ENCODE measurements at places on chromosomes 2 and 18.

GRCh38 chr18:58787536-58788149 is 77.0 kb upstream of the ZNF532 start:
- no peak for DNase-seq

- DNase-seq = peak; percentile 61
Observed at GRCh38 chr2:151106805-151107506, 154.7 kb downstream of the RBM43 start.

GRCh38 chr2:168912901-168913369 is 11.8 kb downstream of the G6PC2 start:
- no peak for DNase-seq

DNA sequence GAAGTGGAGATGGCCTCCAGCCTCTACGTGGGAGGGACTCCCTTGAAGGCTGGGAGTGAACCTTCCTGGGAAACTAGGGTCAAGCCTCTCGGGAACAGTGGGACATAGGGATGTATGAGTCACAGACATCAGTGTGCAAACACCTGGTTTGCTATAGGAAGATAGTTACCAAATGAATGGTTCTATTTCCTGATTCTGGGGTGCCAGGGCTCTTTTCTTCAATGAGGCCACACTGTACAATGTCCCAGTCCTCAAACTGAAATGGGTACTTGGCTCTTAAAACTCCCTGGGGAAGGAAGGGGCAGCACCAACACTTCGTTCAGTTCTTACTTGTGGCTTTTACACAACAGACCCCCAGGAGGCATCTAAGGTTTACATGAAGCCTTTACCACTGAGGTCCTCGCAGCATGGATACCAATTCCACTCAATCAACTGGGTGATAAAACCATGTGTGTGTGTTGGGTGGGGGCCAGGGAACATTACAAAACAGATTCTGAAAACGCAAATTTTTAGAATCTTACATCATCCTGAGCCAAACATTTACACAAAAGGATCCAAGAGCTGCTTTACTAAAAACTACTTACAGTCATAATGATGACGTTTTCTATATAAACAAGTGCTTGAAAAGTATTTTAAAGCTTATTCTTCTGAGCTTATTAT is 10.4 kb downstream of the ERFE start:
- DNase-seq = peak; percentile 80

GRCh38 chr2:11861044-11861443 is 114.6 kb downstream of the LPIN1 start:
- no peak for DNase-seq

DNA sequence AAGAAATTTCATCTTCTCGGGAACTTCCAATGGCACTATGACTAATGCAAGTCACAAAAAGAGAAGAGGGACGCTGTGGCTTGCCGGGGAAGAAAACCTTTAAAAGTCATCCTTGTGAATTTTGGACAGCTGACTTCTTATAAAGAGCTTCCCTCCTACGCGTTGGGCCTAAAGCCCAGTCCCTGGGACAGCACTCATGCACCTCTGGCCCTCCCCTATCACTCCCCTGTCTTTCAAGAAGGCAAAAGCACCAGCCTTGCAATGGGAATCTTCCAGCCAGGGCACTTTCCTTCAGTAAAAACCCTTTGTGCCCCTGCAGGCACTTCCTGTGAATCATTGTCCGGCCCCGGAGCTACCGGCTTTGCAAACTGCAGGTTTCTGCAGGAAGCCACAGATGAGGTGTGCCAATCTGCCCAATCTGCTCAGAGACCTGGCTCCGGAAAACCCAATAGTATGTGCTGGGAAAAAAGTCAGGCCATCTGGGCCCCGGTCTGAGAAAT is 7.1 kb downstream of the MREG start:
- DNase-seq = no peak

- DNase-seq = no peak
Observed at GRCh38 chr2:156380117-156380645, 47.7 kb upstream of the NR4A2 start.

DNA sequence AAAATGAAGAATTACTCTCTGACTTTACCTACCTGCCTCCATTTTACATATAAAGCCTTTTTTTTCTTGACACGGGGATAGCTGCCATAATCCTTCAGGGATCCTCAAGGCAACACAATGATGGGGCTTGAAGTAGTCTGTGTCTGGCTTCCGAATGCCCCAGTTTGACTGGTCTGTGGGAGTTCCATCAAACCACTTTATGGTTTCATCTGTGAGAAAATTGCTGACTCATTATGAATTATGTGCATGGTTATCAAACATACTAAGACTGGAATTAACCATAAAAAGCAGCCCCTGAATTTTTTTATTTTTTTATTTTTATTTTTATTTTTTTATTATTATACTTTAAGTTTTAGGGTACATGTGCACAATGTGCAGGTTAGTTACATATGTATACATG is 117.5 kb downstream of the PLA2R1 start:
- DNase-seq = no peak

DNA sequence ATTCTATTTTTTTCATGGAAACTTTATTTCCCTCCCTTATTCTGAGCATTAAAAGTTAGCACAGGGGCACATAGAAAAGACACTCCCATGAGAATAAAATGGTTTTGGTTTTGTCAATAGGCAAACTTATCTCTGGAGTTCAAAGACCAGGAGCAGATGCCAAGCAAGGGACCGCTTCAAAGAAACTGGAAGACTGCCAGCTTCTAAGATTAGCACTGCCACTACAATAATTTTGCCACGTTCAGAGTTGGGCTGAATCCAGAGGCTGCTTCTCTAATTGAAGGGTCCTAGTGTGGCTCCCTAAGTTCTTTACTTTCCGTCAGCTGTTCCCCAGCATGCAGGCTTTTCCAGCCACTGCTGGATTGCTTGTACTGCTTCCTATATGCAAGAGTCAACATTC is 681.0 kb upstream of the GCFC2 start:
- DNase-seq = no peak

- DNase-seq = no peak
Observed at GRCh38 chr2:192288295-192288694, 93.6 kb upstream of the TMEFF2 start.

DNA sequence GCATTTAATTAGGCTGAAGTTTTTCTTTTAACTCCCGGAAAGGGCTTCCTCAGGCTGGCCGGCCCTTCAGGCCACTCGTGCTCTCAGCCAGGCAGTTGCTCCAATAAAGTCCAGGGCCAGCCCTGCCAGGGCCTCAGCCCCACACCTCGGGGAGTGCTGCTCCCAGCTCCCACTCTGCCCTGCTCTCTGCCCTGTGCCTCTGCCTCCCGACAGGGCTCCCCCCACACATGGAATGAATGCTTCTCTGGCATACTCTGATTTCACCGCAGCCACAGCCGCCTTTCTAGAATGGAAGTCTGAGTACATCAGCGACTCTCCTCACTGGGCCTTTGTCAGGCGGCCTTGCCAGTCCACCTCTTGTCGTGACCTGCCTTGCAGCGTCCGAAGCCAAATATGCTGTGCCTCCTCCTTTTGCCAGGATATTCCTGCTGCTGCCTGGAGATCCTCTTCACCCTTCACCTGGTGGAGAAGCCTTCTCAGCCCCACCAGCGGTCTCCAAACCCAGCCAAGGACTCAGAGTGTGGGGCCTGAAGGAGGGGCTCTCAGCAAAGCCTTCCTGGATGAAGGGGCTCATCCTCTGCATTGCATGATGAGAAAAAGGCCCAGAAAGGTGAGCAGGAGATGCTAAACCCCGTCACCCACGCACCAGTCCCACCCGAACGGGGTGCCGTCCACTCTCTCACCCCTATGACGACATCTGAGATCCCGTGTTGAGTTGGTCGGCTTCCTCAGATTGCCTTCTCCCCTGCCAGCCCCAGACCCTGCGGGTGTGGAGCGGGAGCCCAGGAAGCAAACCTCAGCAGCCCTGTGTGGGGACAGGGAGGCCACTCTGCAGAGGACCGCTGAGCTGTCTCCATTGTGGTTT is 472.7 kb upstream of the HS6ST1 start:
- DNase-seq = no peak

DNA sequence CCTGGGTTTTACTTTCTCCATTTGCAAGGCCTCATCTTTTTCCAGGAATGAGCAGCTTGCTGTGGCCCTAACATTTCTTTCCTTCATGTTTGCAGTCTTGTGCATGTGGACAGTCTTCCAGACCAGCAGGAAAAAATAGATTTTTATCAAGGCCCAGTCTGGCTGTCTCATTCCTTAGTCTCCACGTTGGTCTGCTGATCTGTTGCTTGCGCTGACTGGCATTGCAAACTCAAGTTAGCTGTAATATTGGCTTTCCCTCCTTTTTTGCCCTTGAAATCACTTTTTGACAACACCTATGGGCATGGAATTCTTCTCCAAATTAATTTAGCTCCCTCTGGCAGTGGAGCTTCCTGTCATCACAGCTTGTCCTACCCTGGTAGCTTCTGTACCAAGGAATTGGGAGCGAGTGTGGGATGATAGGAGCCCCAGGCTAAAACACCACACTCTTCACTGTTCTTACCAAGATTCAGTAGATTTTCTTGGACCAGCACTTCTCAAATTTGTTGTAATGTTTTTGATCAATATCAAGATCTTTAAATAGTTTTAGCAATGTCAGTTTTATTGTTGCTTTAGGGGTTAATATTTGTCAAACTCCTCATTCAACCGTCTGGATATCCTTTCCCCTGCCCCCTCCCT is 48.2 kb downstream of the DIS3L2 start:
- DNase-seq = no peak

- no peak for DNase-seq
Observed at GRCh38 chr2:67891642-67892041, 171.2 kb downstream of the C1D start.

DNA sequence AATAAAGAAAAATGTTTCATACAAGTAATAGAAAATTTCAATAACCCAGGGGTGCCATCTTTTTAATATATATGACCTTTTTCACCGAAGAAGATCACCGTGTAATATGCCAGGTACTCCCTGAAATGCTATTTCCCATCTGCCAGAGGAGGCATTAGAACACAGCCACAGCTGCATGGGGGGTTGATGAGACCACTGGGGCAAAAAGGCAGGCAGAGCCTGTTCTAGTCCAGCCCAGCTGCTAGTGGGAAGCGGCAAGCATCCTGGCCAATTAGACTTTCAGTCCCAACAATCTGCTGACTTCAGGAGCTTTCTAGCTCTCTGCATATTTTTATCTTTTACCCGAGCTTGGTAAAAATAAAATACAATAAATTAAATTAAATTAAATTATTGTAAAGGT is 362.6 kb downstream of the RIT2 start:
- no peak for DNase-seq

DNA sequence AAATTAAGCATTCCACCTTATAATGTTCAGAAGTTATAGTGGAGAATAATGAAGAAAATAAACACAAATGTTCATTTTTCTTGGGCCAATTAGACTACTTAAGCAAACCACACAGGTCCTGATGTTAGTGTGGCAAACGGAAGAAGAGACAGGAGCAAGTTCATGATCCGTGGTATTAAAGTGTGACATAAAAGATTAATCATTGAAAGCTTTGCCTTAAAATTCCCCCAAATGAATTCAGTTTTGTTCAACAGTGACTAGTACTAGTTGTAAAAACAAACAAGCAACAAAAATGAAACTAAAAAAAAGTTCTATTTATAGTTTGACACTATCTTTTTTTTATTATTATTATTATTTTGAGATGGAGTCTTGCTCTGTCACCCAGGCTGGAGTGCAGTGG is 73.7 kb downstream of the RFTN2 start:
- DNase-seq = no peak

DNA sequence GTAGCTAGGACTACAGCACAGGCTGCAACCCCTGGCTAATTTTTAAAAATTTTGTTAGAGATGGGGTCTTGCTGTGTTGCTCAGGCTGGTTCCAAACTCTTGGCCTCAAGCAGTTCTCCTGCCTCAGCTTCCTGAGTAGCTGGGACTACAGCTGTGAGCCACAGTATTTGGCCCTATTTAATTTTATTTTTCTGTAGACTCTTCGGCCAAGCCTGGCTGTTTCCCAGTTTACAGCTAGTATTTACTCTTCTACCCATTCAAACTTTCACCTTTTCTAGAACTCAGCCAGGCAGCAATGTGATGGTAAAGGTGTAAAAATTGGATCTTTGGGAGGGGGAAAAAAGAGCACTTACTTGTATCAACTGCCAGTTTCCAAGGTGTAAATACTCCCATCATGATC is 35.3 kb downstream of the SH3RF3 start:
- DNase-seq = no peak

All from GM04504 (cell line).